ENCODE measurements at places on chromosomes 2 and 18.
A peak's percentile ranks its signal among the peaks of the same experiment; 100 is the strongest.

DNA sequence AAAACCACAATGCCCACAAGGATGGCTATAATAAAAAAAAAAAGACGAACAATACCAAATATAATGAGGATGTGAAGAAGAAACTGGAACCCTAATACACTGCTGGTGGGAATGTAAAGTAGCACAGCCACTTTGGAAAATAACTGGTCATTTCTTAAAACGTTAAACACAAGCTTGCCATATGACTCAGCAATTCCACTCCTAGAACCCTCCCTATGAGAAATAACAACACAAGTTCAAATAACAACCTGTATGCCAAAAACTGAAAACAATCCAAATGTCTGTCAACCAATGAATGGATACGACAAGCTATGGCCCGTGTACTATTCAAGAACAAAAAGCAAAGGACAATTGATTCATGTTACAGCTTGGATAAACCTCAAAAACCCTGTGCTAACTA lies 7.0 kb upstream of the ALPK2 start:
- DNase-seq = no peak

GRCh38 chr18:56393870-56394269 lies 244.5 kb downstream of the TXNL1 start:
- no peak for DNase-seq

DNA sequence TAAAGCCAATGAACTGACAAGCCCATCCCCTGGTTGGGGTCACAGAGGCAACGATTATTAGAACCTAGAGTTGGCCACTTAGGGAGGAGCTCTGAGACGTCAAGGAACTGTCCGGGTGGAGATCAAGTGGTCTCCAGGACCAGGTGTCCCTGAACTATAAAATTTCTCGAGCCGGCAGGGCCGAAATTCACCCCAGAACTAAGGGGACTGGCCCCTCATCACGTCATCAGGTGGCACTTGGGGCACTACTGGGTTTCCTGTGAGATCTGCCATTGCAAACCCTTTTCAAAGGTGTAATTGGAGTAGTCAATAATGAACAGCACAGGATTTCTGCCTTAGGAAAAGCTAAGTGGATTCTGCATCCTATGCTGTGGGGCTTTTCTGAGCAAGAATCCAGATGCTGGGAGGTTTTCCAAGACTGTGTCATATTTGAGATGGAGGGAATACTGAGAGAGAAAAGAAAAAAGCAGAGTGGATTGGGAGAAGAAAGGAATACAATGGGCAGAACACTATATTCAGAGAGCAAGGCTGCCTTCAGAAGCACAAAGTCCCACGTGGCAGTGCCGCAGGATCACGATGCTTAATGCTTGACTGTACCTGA lies 113.6 kb downstream of the ALPK2 start:
- no peak for DNase-seq

DNA sequence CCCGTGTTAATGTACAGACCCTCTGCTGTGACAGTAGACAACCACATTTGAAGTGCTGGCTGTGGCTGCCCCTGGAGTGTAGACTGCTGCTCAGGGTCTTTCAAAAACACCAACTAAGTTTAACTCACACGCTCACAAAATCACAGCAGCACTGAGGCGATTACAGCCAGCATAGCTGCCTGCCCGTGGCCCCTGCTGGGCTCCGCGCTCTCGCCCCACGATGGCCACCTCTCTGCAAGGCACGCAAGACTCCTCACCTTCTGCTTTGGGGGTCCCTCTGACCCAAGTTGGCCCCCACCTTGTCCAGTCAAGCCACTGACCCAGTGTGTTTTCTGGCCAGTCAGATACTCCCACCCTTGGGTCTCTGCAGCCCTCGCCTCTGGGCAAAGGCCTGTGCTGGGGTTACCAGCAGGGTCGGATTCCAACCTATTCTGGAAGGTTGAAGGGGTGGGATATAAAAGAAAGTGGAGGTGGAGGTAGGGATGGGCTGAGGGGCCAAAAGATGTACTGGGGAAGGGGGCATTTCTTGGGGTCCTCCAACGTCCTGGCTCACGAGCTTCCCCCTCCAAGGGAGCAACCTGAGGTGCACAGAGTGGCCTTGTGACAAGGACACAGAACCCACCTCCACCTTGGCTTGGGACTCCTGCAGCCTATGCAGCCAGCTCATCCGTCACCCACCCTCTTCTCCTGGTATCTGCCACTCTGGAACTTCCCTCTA lies 2.9 kb upstream of the B3GNT7 start:
- no peak for DNase-seq

DNA sequence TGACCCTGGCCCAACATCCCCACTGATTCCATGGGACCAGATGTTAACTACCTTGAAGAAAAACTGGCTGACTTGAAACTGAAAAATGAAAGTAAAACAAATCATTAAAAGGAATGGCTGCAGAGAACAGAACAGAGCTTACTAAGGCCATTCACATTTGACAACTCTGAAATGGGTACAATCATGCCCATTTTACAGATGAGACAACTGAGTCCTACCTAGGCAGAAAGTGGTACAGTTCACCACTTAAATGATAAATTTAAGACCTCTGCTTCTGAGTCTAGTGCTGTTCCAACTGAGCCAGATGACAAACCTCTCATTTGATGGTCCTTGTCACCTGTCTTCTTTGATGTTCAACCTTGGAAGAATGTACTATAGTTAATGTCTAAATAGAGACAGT lies 65.8 kb downstream of the THNSL2 start:
- no peak for DNase-seq

- peak; percentile 62 for DNase-seq
Observed at GRCh38 chr2:237291138-237291792, 122.7 kb downstream of the COL6A3 start.

DNA sequence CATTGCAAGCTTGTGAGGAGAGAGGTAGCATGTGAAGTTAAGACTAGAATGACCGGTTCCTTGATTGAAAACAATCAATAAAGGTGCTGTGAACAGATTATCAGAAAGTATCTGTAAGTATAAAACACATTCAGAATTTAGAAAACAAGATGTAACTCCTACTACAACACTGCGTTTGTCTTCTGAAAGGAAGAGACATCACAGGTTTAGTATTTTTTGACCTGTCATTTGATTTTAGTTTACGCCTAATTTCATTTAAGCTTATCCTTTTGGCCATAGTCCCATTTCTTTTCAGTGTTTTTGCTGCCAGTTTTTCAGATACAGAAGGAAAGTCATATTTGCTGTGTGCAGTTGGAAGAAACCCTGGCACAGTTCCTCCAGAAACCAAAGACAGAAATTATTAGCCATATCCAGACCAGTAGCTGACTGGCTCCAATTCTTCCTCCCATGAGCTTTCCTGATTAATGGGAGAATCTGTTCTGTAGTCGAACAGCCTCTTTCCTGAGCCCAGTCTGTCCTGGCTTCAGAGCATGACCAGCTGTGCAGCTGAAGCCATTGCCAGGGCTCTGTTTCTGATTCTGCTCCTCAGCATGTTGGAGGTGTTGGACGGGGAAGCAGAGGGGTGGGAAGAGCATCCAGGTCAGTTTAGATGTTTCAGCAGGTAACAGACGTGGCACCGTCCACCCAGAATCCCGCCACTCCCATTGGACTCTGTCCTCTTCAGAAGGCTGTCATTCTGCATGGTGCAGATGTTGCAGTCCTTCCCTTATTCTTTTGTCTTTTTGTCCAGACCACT lies 61.0 kb downstream of the CRIM1 start:
- no peak for DNase-seq

DNA sequence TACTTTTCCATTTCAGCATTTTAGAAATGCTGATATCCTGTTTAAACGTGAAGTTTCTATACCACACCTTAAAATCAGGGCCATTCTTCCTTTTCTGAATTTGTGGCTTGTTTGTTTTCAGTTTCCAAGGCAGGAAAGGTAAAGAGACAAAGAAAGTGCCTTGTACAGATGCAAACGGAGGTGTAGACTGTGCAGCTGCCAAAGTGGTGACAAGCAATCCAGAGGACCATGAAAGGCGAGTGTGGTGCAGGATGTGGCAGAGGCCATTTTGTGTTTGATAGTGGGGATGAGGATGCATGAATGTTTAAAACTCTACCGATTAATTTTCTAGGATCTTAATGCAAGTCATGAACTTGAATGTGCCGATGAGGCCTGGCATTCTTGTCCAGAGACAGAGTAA lies 733 bp downstream of the C2orf74 start:
- no peak for DNase-seq

- no peak for DNase-seq
Observed at GRCh38 chr2:127614246-127614645, 31.7 kb upstream of the GPR17 start.

GRCh38 chr2:216863946-216864345 lies 4.1 kb upstream of the TNP1 start:
- no peak for DNase-seq

- DNase-seq = no peak
Observed at GRCh38 chr2:27681841-27682240, 18.2 kb downstream of the SLC4A1AP start.

DNA sequence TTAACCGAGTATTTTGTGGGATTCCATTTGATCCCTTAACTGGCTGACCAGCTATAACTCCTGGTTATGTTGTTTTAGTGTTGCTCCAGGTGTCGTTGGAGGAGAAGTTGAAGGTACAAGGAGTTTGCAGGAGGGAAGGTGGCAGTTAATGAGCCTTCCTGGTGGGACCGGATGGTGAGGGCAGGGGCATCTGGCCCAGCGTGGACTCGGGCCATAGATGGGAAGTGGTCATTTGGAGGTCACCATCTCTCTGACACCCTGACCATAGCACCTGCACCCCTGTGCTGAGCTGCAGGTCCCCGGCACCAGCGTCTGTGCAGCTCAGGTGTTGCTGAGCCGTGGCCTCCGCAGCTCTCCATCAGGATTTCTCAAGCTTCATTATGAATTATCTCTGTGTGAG lies 51.4 kb upstream of the RBM44 start:
- DNase-seq = no peak

DNA sequence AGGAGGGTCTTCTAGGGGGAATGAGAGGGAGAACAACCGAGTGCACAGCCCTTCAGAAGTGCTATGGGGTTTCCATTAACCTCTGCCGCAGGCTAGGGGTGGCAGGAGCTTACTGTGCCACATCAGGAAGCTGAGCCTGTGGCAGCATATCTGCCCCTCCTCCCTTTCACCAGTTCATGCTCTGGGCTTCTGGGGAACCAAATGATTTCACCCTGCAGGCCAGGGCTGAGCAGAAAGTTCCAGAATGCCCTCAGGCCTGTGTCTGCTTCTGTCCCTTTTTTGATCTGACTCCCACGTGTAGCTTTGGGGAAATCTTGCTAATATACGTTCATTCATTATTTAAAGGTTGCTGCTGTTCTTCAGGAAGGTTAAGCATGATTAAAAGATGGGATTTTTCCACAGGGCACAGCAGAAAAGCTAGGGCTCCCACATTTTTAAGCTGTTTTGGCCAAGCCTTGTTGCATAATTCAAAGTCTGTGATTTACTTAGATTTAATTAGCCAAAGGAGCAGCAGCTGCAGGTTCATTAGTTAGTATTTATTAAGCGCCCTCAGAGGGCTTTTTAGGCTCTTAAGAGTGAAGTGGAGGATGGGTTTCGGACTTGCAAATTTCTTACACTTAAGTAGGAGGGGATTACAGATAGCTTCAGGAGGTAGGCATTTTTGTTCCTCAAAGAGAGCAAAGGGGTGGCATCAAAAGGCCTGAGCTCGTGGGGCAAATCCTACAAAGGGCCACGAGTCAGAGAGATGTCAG lies 10.2 kb downstream of the TMEM247 start:
- DNase-seq = peak; percentile 1

DNA sequence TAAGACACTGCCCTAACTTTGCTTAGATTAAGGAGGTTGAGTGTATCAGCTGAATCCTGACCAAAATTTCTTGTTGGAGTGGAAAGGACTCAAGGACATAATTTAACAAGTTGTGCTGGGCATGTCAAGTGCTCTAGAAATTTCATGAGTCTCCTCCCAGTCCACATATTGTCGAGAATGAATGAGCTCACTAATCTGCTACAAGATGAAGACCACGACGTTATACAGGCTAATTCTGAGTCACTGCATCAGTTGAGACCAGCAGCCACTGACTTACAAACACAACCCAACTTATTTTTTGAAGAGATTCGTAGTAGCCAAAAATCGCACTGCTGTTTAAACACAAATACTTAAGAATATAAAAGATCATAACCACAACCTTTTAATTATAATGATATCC lies 28.7 kb upstream of the SLC8A1 start:
- DNase-seq = no peak

DNA sequence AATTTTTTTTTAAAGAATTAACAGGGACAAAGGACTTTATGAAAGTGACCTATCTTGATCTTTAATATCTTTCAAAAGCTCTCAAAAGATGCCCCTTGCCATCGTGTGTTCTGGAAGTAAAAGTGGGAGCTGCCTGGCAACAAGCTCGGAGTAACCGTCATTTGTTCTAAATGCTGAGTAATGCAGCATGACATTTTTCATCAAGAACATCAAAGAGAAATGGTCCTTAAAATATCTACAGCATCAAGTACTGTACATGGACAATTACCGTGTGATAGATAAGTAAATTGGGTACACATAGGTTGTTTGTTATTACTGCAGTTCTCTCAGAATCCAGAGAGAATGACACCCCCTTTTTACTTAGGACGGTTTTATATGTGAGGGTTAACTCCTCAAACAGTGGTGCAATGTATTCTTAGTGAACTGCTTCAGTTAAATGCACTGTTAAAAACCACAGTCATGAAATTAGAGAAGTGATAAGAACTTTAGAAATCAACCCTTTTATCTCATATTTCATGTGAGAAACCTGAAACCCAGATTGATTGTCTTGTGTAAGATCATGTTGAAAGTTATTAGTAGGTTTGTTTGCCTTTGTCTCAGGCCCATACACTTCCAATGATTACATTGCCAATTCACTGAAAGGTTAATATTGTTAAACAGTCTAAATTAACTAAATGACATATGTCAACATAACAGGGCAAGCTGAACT lies 90.6 kb upstream of the HNMT start:
- no peak for DNase-seq

DNA sequence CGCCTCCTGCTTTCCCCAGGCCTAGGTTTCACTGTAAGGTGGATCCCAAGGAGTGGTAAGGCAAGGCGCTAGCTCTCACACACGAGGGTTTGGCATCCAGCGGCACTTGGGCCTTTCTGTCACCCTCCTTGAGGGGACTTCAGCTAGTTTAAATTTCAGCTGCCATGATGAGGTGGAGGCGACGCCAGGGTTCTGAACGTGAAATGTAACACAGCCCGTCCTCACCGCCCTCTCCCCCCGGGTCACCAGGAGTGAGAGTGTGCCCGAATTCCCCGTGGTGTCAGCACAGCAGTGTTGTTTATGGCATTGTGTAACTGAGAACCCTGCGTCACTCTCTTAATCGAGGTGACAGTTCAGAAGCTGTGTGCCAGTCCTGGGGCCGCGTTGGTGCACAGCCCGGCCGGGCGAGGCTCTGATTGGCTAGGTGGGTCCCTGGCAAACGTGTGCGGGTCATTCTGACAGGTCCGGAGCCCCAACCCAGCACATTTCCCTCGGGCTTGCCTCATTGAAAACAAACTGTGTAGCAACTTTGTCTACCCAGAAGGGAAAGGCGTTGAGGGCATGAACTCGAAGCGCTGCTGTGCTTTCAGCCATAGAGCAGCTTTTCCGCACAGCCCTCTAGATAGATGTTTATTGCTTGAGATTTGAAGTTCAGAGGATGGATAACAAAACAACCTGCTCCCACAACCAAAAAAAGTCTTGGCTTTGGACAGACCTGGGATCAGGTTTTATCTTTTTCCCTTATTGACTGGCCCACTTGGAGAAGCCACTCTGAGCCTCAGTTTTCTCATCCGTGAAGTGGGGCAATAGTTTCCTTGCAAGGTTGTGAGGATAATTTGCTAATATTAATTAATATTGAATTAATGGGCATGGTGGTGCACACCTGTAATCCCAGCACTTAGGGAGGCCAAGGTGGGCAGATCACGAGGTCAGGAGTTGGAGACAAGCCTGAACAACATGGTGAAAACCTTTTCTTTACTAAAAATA lies 4.9 kb downstream of the CIDEA start:
- DNase-seq = no peak

GRCh38 chr2:152506843-152507242 lies 171.9 kb downstream of the FMNL2 start:
- no peak for DNase-seq

GRCh38 chr2:218282173-218282991 lies 9.9 kb downstream of the TMBIM1 start:
- no peak for DNase-seq

Measured in GOT3 (cell line).